ENCODE measurements at places on chromosomes 2 and 18.
A peak's percentile ranks its signal among the peaks of the same experiment; 100 is the strongest.

GRCh38 chr18:56727399-56727798 lies 76.2 kb downstream of the WDR7 start:
- DNase-seq, result no peak

- DNase-seq, result no peak
Observed at GRCh38 chr18:13313006-13313686, 94.6 kb downstream of the LDLRAD4 start.

GRCh38 chr2:221791844-221792243 lies 219.7 kb upstream of the EPHA4 start:
- no peak for DNase-seq

GRCh38 chr2:11729362-11730212 lies 16.8 kb upstream of the LPIN1 start:
- DNase-seq, result no peak

GRCh38 chr2:102336502-102336945 lies 19.1 kb upstream of the IL18R1 start:
- no peak for DNase-seq

DNA sequence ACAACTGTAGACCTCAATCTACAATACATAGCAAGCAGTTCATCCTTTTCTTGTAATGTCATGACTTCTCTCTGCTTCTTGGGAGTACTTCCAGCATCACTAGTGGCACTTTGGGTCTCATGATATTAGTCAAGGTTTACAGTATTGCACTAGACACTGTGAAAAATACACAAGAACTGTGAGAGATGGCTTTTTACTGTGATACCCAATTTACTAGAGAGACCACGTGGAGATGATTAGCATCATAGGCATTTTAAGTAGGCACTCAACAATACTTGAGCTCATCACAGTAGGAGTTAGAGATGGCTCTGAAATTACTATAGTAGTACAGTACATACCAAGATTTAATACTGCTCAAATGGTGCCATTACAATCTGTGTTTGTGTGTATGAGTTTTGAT lies 112.8 kb upstream of the EML6 start:
- peak; percentile 60 for DNase-seq

- no peak for DNase-seq
Observed at GRCh38 chr18:52394602-52395001, 54.6 kb downstream of the DCC start.

Data from A673 (cell line).